ENCODE measurements at places on chromosomes 4 and X.

DNA sequence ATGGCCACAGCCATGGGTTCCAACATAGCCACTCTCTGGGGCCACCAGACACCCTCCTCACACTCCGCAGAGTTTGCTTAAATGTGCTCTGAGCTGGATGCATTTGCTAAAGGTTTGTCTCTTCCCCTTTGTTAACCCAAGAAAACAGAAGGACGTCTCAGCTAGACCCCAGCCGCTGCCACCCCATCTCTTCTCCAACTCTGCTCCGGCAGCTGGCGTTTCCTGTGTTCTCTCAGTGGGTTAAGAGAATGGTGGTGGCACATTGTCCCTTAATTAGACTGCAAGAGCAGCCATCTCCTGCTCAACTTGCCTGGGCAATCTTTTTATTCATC, 43.7 kb upstream of the FAM9C start:
- DNase-seq = no peak

- no peak for DNase-seq
These were observed 20.8 kb upstream of the CDS1 start for GRCh38 chr4:84562156-84562555.

- no peak for DNase-seq
These were observed 840.7 kb downstream of the DMD start for GRCh38 chrX:32370456-32371205.

- no peak for DNase-seq
These were observed 87.6 kb upstream of the VCX3B start for GRCh38 chrX:8377041-8377440.

- DNase-seq = no peak
These were observed 42.3 kb downstream of the ANAPC10 start for GRCh38 chr4:145055533-145056257.

GRCh38 chrX:22430701-22431100, 158.0 kb downstream of the CBLL2 start:
- no peak for DNase-seq

DNA sequence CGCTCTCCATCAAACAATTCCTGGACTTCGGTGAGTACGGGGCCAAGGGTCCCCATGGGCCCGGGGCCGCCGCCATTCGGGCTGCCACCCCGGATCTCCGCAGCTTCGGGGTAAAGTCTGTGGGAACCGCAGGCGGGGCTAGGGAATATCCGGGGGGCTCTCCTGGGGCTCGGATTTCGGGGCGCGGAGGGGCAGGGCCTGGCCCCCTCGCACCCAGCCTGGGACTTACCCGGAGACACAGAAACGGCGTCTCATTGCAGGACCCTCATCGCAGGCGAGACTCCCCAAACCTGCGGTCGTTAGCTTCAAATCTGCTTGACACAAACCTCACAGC, 413 bp downstream of the PDK3 start:
- no peak for DNase-seq

DNA sequence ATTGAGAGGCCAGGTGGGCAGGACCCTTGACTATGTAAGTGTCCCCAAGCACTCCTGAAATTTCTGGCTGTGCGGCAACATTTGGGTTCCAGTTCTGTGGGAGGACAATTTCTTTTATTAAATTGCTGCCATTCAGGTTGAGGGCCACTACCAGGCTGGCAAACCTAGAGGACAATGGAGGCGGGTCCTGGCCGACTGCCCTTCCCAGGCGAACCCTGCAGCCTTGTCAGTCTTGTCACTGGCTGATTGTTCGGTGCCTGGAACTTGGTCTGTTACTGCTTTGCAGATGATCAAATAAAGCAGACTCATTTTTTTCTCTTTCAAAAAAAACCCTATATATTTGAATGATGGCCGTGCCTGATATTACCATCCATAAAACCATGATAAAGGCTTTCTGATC, 6.6 kb upstream of the TMEM128 start:
- DNase-seq = no peak
